ENCODE measurements at places on chromosomes 6 and 20. TPM values are rescaled to one million over a fixed set of nuclear protein-coding genes. Genes with fewer than 3 reads are reported as not detected.

DNA sequence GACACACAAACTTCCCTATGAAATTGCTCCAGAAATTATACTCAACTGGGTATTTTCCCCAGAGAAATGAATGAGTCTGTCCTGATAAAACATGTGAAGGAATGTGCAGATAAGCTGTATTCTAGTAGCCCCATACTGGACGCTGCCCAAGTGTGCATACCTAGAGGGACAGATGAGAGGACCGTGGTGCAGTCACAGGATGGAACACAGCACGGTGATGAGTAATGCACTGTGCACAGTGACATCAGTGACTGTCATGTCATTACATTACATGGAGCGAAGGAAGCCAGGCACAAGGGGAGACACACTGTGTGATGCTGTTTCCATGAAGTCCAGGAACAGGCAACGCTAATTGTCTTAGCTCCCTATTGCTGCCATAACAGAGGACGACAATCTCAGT lies 155.5 kb downstream of the CDH4 start:
- no peak for DNase-seq

- no peak for DNase-seq
These were observed 18.6 kb downstream of the SNX14 start for GRCh38 chr6:85574932-85575598.

DNA sequence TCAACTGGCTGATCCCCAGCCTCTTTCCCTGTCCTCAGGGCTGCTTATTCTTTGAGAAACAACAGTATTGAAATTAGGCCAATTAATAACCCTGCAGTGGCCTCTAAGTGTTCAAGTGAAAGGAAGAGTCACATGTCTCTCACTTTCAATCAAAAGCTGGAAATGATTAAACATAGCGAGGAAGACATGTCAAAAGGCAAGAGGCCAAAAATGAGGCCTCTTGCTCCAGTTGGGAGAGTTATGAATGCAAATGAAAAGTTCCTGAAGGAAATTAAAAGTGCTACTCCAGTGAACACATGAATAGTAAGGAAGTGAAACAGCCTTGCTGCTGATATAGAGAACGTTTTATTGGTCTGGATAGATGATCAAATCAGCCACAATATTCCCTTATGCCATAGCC lies 131.5 kb downstream of the MACROD2 start:
- DNase-seq: no peak

GRCh38 chr20:50834599-50835005 lies 39.7 kb downstream of the BCAS4 start:
- DNase-seq: no peak

The KHDC1 gene
- 1.3 TPM for total RNA-seq

GRCh38 chr6:107116328-107116892 lies 1.1 kb upstream of the BEND3 start:
- DNase-seq: no peak

DNA sequence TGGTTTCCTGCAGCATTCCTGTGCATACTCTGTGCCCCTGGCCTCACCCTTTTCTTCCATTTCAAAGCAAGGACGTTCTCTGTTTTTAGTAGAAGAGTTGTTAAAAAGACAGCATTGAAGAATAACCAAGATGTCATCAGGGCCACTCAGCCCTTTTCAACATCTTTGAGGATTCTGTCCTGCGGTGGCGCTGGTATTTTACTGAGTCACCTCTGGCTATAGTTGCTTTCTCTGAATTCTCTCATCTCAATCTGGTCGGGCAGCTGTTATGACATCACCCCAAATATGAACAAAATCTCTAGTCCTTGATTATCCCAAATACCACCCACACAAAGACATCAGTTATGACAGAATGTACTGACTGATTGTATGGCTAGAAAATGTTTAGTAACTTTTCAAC lies 204.2 kb downstream of the GRIK2 start:
- no peak for DNase-seq

GRCh38 chr20:16639027-16639941 lies 66.0 kb upstream of the KIF16B start:
- no peak for DNase-seq

DNA sequence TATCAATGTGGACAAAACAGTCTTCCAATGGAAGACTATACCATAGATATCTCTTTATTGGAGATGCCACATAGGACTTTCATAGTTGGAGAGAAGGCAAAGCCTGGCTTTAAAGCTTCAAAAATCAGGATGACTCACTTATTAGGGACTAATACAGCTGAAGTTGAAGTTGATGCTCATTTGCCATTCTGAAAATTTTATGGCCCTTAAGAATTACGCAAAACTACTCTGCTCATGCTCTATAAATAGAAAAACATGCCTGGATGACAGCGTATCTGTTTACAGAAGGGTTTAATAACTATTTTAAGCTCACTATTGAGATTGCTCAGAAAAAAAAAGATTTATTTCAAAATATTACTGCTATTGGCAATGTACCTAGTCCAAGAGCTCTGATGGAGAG lies 155.5 kb upstream of the DST start:
- no peak for DNase-seq

- DNase-seq: no peak
These were observed 91.3 kb upstream of the EYA2 start for GRCh38 chr20:46803123-46804020.

DNA sequence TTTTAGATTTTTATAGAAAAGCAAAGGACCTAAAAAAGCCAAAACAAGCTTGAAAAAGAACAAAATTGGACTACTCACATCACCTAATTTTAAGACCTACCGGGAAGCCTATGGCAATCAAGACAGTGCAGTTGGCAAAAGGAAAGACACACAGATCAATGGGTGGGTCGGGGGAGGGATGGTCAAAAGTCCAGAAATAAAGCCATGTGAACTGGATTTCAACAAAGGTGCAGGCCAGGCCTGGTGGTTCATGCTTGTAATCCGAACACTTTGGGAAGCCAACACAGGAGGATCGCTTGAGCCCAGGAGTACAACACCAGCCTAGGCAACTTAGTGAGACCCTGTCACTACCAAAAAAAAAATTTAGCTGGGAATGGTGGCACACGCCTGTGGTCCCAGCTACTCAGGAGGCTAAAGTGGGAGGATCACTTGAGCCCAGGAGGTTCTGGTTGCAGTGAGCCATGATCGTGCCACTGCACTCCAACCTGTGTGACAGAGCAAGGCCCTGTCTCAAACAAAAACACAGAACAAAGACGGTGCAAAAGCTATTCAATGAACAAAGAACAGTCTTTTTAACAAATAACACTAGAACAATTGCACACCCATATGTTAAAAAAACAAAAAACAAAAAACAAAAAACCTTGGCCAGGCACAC lies 34.5 kb downstream of the NUP153 start:
- DNase-seq: no peak

GRCh38 chr20:37636212-37636975 lies 57.4 kb upstream of the CTNNBL1 start:
- no peak for DNase-seq

GRCh38 chr20:14235355-14235754 lies 102.1 kb downstream of the FLRT3 start:
- no peak for DNase-seq

The TBC1D20 gene
- 38.9 TPM for total RNA-seq

- no peak for DNase-seq
These were observed 166.2 kb upstream of the SPACA1 start for GRCh38 chr6:87881342-87881895.

DNA sequence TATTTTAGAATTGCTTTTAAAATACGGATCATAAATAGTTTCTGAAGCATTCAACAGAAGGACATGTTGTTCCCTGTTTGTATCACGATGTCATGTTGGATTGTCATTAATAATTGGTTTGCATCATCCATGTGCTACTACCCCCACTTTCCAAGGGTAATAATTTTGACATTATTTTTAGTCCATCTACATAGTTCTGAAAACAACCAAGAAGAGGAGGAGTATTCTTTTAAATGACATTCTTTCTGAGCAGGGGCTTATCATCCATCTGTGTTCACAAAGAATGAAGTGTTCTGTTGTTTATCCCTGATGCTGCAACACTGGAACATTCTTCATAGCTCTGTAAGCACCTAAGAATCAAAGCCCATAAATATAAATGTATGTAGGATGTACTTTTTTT lies 151.0 kb upstream of the CITED2 start:
- no peak for DNase-seq

- DNase-seq: no peak
These were observed 125.6 kb downstream of the CDC5L start for GRCh38 chr6:44512868-44513741.

GRCh38 chr6:79158856-79159516 lies 75.5 kb downstream of the HMGN3 start:
- no peak for DNase-seq

The SLCO4A1 gene
- 53.6 TPM for total RNA-seq

- no peak for DNase-seq
These were observed 4.1 kb downstream of the RBM38 start for GRCh38 chr20:57395111-57395966.

DNA sequence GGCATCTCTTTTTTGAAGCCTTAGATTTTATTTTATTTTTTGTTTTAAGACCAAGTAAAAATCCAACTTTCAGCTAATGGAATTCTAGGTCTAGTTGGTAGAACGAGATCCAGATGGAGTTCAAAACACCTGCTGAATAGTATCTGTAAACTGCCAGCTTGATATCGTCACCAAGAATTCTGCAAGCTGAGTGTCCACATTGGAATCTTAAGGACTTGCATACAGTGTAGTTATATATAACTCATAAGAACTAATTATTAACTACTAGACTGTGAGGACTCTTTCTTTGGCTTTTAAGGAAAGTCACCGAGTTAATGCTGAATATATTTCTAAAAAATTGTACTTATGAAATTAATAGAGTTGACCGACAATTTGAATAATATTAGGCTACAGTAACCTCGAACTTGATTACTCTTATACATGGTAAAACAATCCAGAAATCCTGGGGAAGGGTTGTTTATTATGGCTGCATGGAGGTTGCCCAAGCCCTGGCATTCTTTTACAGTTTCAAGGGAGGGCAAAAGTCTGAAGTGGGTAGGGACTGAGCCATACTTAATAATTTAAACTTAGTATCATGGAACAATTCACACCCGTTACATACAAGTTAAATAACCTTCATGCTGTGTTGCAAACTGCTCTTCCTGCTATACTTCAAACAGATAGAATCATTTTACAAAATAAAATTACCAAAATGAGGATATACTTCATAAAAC lies 553.9 kb downstream of the PTPRT start:
- DNase-seq: no peak

The FERMT1 gene
- total RNA-seq: 0.44 TPM

DNA sequence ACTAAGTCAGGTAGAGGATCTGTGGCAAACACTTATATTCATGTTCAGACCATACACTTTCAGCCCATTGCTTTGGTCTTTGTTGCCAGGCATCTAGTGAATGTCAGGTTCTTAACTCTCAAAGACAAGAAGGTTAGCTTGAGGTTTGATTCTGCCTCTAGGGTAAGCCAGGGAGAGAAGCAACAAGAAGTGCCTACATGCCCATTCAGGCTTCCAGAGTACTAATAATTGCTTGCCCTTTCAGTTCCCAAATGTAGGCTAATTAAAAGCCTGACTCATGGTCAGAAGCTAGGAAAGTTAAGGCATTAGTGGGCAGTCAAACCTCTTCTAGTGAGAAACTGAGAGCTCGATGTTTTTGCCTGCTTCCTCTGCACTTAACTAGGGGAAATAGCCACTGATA lies 492.4 kb downstream of the PKHD1 start:
- DNase-seq: no peak

GRCh38 chr6:43616725-43617472 lies 12.2 kb downstream of the GTPBP2 start:
- no peak for DNase-seq

- no peak for DNase-seq
These were observed 209.3 kb downstream of the RNF144B start for GRCh38 chr6:18596531-18596835.

The ULBP3 gene
- total RNA-seq: not detected

The COX4I2 gene
- total RNA-seq: 7.3 TPM

DNA sequence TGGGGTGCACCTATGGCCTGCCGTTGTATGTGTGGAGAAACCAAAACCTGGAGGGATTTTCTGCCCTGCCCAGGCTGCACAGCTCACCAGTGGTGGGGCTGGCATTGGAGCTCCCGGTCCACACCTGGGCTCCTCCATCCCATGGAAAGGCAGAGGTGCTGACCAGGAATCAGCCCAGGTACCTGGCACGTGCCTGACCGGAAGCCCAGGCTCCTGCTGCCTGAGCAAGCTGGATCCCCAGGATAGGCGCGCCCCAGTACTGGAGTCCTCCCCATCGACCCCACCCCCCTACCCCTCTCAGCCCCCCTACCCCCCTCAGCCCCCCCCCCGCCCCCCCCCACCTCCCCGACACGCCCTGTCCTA lies 39.9 kb upstream of the HMGA1 start:
- no peak for DNase-seq

DNA sequence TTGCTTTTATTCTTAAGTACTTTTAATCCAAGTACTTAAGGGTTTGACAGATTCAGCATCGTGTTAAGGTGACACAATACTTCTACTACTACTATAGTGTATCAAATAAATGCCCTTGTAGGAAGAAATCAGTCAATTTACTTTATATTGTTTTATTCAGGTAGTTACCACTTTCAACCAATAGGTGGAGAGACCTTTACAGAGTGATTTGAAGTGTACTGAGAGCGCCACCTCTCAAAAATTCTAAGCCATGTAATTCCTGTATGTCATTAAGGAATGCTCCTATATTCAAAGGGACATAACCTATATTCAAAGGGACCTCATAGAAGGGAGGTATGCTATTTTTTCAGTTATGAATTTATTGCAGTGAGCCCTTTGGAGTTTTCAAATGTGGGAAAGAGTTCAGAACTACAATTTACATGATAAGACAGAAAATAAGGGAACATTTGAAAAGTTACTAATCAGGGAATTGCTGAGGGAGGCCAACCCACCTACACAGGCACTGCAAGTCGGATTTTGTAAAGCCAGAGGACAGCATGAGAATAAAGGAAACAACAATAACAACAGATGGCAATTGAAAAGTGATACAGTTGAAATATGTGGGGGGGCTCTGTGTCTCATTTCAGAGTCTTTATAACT lies 955.6 kb downstream of the TBC1D32 start:
- DNase-seq: no peak

DNA sequence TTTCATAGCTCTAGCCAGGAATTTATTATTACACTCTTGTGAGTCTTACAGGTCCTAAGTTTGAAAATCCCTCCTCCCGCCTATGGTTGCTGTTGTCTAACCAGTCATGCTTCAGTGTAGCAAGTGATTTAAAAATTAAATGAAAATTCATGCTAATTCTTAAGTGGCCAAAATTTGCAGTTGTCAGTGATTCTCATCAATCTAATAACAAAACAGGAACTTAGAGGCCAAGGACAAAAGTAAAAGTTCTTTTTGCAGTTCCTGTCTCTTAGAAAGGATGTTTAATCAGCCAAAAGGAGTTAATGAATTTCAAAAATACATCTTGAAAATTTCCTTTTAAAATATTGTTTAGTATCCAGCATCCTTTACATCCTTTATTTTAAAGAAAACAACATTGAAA lies 36.3 kb downstream of the VTA1 start:
- DNase-seq: no peak

The BFSP1 gene
- total RNA-seq: 0.97 TPM

The GSTA3 gene
- not detected for total RNA-seq

The FAM184A gene
- 29.5 TPM for total RNA-seq

Measured in upper lobe of left lung (tissue), 6 donors.